MG63 (cell line): ENCODE measurements at places on chromosomes 11 and 22. TPM values are rescaled to one million over a fixed set of nuclear protein-coding genes. Genes with fewer than 3 reads are reported as not detected.
A peak's percentile ranks its signal among the peaks of the same experiment; 100 is the strongest.

GRCh38 chr11:82398300-82398815 is 335.3 kb downstream of the FAM181B start:
- peak; percentile 71 for DNase-seq

DNA sequence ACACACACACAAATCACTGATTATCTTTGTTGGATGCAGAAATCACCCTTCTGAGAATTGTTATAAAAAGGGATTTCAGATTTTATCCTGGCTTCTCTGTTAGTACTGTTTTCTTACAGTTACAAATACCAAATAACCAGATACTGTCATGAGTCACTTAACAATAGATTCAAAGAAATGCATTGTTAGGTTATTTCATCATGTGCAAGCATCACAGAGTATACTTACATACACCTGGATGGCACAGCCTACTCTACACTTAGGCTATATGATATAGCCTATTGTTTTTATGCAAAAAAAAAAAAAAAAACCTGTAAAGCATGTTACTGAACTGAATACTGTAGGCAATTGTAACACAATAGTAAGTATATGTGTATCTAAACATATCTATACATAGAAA is 319.2 kb upstream of the ARHGAP42 start:
- no peak for DNase-seq

DNA sequence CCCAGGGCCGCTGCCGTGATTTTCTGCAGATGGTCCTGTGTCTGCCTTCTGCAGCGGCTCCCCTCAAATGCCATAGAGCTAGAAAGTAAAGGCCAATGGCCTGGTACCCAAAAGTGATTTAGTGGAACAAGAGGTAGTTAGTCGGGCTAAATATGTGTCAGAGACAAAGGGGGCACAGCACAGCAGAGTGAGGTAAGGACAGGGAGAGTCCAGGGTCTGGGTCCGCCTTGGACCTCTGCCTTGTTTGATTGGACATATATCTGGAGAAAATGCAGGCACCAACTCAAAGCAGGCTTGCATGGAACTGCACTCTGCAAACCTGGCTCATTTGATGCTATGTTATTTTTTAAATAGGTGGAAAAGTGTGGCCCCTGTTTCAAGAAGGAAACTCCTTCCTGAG is 249.6 kb upstream of the B3GAT1 start:
- DNase-seq = no peak

The MDK gene
- total RNA-seq = 0.82 and 2.8 TPM in 2 replicates

The DGCR6 gene
- total RNA-seq = 1.3 and 4.4 TPM in 2 replicates

GRCh38 chr11:65132238-65132987 is 1.9 kb downstream of the SYVN1 start:
- DNase-seq = no peak

- DNase-seq = no peak
Measured at GRCh38 chr11:30328681-30329080, 5.8 kb downstream of the ARL14EP start.

DNA sequence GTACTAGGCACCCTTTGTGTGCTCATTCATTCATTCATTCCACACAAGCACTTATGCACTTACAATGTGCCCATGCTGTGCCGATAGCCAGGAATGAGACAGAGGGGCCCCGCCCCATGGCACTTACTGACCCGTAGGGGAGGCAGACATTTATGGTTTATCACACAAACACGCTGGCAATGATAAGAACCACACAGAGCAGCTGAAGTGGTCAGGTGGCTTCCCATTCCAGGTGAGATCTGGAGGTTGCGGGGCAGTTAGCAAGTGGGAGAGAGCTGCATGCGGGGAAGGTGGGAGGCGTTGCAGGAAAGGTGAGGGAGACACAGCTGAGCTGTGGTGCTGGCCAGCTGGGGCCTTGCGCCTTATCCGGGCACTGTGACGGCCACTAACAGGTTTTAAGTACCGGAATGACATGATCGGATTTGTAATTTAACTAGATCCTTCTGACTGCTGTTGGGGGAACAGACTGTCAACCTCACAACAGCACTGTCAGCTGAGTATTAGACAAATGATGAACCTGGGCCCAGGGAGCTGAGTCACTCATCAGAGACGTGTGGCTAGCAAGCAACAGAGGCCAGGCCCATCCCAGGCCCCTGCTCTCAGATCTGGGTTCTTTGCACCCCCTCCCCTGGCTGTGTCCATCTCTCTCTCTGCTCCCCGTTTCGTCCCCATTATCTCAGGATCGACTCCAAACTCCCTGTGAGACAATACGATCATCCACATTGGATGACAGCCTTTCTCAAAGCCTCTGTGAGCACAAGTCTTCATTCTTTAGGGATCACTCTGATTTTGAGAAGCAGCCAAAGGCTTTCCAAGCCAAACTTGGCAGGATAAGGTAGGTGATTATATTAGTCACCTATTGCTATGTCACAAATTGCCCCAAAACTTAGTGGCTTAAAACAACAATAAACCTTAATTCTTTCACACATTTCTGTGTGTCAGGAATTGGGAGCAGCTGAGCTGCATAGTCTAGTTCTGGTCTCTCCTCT is 28.4 kb downstream of the RASD2 start:
- peak; percentile 74 for DNase-seq

DNA sequence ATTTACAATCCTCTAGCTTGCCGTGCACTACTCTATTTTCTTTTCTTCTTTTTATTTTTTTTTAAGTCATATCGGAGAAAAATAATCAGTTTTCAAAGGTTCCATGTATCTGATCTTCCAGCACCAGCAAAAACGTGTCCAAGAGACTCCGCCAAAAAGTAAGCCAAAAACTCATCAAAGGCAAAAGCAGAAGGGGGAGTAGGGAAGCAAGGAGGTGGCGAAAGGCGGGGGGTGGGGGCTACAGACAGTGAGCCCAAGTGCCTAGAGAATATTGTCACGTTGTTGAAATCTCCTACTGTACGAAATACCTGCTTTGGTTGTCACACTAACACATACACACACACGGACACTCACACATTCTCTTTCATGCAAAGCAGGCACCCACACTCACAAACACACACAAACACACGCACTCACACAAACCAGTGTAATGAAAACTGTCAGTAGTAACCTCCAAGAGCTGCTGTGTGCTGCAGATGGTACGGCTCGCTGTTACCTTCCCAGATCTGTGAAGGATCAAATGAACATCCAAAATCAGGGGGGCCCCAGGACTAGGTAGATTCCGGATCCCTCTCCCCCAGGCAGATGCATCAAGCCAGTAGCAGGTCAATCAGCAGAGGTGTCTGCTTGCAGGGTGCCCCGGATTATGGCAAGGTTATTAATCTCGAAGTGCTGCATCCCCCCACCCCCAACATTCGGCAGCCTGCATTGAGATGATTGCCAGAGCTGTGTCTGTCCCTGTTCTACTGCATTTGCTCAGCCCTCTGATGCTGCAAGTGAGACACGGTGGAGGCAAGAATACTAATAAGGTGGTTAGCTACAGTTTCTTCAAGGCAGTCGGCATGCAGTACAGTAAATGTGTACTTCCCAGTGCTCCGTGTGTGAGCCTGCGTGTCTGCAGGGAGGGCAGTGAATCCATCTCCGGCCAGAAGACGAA is at the start of gene LRRC4C:
TSS of gene LRRC4C (minus strand) at position 188 of the 937 bp plus-strand sequence.
- DNase-seq = peak; percentile 8

- DNase-seq = no peak
Measured at GRCh38 chr22:42716221-42716620, 4.4 kb downstream of the A4GALT start.

DNA sequence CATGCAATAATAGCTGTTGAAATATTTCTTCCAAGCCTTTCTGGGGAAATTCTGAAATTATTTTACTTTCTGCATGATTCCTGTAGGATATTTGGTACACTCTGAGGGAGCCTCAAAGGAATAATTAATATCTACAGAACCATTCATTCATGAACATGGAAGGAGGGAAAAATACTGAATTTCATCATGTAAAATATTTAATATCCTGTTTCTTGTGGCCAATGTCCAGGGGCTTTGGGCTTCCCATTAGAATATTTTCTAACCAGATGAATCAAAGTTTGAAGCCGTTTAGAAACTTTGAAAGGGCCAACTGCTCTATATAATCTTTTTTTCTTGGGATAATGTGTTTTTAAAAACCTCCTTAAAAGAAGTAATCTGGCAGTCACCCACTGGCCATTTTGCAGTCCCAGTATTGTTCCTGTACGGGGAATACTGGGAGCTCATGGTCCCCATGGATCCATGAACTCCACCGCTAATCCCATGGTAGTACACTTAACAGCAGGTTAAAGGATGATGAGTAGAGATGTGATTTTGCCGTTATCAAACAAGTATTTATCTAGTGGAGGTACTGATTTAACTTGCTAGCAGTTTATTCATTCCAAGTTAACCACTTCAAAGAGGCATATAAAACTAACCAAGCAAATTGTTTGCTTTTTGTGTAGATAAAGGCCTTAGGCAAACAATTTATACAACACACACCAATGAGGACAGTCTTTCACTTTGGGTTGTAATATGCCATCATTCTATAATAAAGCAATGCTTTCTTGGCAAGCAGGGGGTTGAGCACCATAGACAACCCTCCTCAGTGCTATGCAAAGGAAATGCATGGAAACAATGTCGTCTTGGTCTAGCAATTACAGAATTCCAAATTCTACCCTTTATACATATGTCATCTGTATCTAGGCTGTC is 34.5 kb upstream of the BLID start:
- no peak for DNase-seq

GRCh38 chr11:44946263-44946662 is 4.4 kb downstream of the TP53I11 start:
- no peak for DNase-seq

- DNase-seq = no peak
Measured at GRCh38 chr11:134557571-134558257, 145.7 kb upstream of the B3GAT1 start.

GRCh38 chr22:48843640-48844039 is 984.0 kb downstream of the BRD1 start:
- no peak for DNase-seq

The OR5I1 gene
- not detected in 2 replicates for total RNA-seq

The CTTN gene
- total RNA-seq = 153 and 159 TPM in 2 replicates

GRCh38 chr22:48531108-48531507 is 1296.6 kb downstream of the BRD1 start:
- no peak for DNase-seq

The PRDX5 gene
- 291 and 333 TPM in 2 replicates for total RNA-seq

DNA sequence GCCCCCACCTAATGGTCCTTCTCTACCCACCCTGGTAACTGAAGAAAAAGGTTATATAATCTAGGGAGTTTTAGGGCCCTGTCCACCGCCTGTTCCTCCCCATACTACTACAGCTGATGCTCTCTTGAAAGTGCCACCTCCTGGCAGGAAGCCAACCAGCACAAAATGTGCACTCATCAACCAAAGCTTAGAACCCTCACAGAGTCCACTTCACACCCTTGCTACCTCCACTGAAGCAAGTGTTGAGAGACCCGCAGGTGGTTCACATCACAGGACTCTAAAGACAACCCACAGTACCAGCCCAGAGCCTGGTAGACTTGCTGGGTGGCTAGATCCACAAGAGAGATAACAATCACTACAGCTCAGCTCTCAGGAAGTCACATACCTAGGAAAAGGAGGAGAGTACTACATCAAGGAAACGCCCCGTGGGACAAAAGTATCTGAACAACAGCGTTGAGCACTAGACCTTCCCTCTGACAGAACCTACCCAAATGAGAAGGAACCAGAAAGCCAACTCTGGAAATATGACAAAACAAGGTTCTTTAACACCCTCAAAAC is 17.5 kb upstream of the OR10W1 start:
- DNase-seq = no peak

GRCh38 chr11:116930177-116930576 is 92.8 kb upstream of the APOA1 start:
- peak; percentile 30 for DNase-seq

DNA sequence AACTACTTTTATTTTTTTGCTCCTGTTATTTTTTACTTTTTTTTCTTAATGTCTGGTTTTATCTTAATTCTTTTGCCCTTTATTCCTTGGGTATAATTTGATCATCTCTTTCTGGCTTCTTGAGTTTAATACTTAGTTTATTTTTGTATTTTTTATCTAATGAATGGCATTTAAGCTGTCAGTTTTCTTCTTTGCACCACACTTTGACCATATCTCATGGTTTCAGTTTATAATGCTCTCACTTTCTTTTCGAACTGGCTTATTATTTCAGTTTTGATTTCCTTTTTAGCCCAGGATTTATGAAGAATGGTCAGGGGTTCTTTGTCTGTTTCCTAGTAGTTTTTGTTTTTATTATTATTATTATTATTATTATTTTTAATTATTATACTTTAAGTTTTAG is 48.3 kb downstream of the QSER1 start:
- no peak for DNase-seq

DNA sequence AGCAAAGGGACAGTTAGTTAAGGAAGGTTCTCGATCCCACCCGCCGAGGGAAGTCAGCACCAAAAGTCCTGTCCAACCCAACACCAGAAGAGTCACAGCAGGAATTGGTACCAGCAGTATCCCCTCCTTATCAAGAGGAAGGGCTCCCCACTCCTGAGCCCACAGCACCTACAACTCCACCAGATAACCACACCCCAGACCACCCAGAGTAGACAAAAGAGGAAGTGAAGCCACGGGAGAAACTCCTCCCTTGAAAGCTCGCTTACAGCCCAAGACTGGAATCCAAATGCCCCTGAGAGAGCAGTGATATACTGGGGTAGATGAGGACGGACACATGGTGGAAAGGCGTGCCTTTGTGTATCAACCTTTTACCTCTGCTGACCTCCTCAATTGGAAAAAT is 7.3 kb upstream of the CD5 start:
- DNase-seq = no peak

The OR51B5 gene
- total RNA-seq = 0.64 and 0.89 TPM in 2 replicates

GRCh38 chr11:108239076-108239475 is 16.2 kb downstream of the ATM start:
- no peak for DNase-seq

The DDIAS gene
- total RNA-seq = 9.2 and 10.3 TPM in 2 replicates

GRCh38 chr11:112697391-112698178 is 263.6 kb upstream of the NCAM1 start:
- peak; percentile 7 for DNase-seq

The RHOG gene
- 13.0 and 23.7 TPM in 2 replicates for total RNA-seq

GRCh38 chr22:50217543-50218152 is 16.8 kb downstream of the SELENOO start:
- DNase-seq = no peak

GRCh38 chr22:38291201-38291777 is 18.5 kb upstream of the TMEM184B start:
- DNase-seq = no peak

The OR5D13 gene
- total RNA-seq = not detected in 2 replicates

The MMP8 gene
- not detected in 2 replicates for total RNA-seq

DNA sequence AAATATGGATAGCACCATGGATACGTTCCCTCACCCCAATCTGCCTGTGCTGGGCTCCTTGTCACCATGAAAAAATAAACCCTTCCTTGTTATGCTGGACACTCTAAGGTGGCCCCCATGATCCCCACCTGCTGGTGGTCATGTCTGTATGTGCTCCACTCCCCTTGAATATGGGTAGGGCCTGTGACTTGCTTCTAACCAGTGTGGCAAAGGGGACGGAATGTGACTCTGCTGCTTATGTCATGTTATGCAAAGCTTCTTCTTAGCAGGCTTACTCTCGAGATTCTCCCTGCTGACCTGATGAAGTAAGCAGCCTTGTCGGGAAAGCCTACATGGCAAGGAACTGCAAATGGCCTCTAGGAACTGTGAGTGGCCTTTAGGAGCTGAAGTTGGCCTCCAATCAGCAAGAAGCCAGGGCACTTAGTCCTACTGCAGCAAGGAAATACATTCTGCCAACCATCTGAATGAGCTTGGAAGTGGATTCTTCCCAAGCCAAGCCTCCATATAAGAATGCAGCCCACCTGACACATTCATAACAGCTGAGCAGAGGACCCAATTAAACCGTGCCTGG is 159.9 kb downstream of the CCDC34 start:
- DNase-seq = no peak

- no peak for DNase-seq
Measured at GRCh38 chr22:42174062-42174461, 43.5 kb upstream of the CYP2D6 start.
